Spinal cord (tissue), 10 donors: ENCODE measurements at places on chromosomes 16 and 17. TPM values are rescaled to one million over a fixed set of nuclear protein-coding genes. Genes with fewer than 3 reads are reported as not detected.

SP6 gene
- total RNA-seq: 0.22 TPM

TP53TG3F gene
- not detected for total RNA-seq

TRIM47 gene
- 31.3 TPM for total RNA-seq

METTL23 gene
- total RNA-seq: 17.5 TPM

NLRC3 gene
- total RNA-seq: 0.59 TPM

TBC1D26 gene
- total RNA-seq: 0.20 TPM

GRCh38 chr17:16484445-16485175 lies 7.4 kb downstream of the LRRC75A start:
- DNase-seq: no peak

DNA sequence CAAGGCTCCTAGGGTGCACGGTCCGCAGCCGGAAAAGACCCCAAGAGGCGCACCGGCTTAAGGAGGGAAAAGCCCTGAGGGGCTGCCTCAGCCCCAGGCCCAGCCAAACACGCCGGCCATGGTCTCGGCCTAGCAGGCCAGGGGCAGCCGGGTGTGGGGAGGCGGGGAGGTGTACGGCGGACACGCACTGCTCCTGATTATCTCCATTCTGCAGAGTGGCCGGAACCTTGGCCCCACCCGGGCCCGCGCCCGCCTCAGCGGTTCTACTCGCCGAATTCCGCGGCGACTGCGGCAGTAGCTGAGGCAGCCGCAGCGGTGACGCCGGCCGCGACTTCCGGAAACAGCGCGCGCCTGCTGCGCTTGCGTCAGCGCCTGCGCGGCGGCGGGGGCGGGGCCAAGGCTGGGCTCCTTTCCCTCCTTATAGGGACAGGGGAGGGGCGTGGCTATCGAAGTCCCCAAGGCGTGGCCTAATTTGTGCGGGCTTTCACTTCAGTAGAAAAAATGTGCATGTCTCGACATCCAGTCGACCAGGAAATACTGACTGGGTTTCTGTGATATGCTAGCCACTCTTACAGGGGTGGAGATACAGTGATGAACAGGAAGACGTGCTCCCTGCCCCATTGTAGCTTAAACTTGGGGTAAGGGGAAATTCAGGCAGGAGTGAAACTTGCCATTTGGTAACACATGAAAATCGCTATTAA lies at the start of gene PARN:
Gene PARN (minus strand): TSS at position 342 of the 701 bp plus-strand sequence. CDS start 135 bp downstream, at position 207.
- DNase-seq: peak; percentile 87

GRCh38 chr17:1882836-1883235 lies 53.0 kb downstream of the RPA1 start:
- no peak for DNase-seq

GRCh38 chr17:40618754-40619625 lies 28.6 kb downstream of the SMARCE1 start:
- DNase-seq: no peak

DNA sequence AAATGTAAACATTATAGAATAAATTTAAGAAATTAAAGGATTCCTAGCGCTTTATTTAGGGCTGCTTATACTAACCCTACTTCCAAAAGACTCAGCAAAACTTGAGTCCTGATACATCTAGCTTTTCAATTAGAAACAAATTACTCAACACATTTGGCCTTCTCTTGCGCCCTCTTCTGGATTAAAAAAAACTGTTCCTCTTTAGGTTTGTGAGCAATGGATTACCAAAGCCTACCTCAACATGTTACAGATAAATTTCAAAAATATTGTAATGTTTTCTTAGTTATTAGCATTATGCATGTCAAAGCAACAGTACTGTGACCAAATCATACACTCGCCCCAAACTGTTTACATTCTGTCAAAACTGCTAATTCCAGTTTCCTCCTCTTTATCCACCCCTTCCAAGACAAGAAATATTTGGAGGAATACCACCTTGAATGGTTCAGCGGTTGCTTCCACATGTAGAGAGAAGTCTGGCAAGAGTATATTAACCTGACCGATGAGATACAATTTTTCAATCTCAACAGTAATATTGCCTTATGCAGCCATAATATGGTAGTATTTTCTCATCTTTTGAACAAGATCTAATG lies 2.7 kb downstream of the NUFIP2 start:
- peak; percentile 88 for DNase-seq

GRCh38 chr16:83980794-83981193 lies 12.8 kb downstream of the NECAB2 start:
- no peak for DNase-seq

DNA sequence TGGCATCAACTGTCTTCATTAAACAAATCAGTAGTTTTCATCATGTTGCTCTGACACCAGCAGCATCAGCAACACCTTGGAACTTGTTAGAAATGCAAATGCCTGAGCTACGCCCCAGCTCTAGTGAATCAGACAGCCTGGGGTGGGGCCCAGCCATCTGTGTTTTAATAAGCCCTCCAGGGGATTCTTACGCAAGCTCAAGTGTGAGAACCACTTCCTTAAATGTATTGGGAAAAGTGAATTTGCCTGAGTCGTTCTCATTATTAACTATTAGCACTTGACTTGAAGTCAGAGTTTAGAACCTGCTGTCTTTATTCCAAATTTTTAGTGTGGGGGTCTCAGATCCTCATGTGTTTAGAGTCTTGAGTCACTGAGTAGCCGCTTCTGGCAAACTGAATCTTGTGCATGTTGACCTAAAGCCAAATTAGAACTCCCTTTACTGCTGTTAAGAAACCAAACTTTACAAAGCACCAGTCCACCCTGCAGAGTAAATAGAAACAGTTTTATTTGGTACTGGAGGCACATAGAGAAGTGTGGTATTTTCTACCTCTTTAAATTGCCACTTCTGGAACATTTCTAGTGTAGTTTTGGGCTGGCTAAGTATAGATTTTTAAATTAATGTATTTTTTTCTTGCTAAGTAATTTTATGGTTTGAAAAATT lies 137.4 kb upstream of the COX10 start:
- DNase-seq: peak; percentile 24

DNA sequence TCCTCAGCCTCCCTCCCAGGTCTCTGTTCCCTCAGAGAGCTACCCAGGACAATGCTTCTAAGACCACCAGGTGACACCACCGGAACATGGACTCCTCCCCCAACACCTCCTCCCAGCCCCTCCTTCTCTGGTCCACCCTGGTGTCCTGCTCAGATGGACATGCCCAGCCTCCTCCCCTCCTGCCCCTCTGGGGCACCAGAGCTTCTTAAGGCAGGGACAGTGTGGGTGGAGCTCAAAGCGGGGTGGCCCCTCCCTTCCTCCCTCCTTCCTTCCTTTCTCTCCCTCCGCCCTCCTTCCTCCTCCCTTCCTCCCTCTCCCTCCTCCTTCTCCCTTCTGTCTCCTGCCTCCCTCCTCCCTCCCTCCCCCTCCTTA lies 22.7 kb downstream of the TRPV3 start:
- DNase-seq: no peak

DNA sequence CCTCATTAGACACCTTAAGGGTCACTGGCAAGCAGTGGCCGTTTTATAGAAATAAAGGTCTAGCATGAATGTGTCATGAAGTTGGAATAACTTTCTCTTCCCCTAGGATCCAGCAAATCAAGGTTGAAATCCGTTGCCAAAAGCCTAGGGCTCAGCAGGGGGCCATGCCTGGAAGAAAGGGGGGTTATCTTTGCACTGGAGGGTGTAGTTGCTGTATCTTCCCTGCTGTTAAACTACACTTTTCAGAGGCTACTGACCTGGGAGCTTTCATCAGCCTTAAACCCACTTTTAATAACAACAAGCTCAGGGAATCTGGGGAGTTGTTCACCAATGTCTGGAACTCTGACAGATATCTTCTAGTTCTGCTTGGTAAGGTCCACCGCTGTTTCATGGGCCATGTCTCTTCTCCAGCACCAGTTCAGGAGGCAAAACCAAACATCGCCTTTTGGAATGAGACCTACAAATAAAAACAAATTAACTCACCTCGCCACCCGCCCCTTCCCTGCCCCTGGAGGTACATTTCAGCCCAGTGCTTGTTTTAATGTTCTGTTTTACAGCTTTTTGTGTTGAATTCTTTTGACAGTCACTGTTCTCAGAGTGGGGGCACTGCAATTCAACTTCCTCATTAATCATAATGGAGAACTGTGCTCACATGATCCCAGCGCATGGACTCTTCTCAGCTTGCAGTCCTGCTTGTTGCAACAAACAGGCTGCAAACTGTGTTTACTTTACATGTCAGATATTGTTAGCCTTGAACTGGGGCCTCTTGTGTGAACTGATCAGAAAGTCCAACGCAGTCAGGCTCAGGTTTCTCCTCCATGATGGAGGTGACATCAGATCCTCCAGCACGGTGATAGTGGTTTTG lies 508.7 kb downstream of the KCNJ2 start:
- no peak for DNase-seq

GRCh38 chr16:734208-734980 lies 6.4 kb downstream of the CIAO3 start:
- no peak for DNase-seq

DNA sequence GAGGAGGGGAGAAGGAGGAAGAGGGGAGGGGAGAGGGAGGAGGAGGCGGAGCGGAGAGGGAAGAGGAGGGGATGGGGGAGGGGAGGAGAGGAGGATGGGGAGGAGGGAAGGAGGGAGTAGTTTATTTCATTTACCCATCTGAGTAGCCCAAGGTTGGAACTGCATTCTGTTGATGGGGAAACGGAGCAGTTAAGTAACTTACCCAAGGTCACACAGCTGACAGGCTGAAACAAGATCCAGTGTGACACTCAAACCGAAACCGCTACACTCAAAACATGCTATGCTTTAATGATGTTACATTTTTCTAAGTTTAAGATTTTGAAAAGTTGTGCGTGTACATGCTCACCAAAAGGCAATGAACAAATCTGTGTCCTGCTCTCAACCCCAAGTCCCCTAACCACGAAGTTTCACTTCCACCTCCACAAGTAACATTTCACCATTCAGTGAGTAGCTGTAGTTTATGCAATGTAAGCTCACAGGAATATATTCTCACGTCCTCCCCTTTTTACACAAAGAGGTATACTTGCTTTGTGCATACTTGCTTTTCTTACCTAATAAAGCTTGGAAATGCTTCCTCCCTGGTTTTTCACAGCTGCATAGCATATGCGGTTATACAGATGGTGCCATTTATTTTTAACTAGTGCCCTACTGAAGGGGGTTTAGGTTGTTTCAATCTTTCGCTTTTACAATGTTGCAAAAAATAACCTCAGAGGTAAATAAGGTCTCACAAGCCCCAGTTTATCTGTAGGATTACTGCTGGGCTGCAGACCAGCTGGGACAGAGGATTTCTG lies 275.3 kb downstream of the PARN start:
- no peak for DNase-seq

- DNase-seq: no peak
These were observed 1.9 kb downstream of the EPN3 start for GRCh38 chr17:50534222-50534978.

GRCh38 chr17:6495450-6496115 lies 51.3 kb downstream of the PIMREG start:
- DNase-seq: no peak

DNA sequence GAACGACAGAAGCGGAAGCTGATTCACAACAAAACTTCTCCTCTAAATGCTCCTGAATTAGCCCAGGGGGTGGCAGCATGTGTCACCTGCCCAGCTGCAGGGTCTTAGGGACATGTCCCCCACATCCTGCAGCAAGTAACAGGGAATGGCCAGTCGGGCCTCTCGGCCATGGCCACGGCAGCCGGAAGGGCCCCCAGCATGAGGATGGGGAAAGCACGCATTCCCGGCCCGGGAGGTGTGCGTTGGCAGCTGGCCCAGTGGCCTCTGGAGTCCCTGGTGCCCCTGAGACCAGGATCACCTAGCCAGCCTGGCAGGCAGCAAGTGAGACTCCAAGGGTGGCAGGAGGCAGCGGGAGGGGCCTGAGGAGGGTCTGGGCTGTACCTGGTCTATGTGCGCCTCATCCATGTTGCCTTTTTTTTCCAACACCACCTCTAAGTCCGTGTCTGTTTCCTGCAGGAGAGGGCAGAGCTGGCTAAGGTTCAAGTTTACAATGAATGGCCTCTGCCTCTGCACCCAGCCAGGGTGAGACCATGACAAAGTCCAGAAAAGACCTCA lies 7.0 kb downstream of the KNOP1 start:
- DNase-seq: no peak

- DNase-seq: no peak
These were observed 1.1 kb upstream of the TRPV3 start for GRCh38 chr17:3558603-3559269.
